ENCODE measurements at places on chromosomes 11 and 22.

- DNase-seq, result no peak
These were observed 40.9 kb downstream of the SHISAL1 start for GRCh38 chr22:44271732-44272400.

DNA sequence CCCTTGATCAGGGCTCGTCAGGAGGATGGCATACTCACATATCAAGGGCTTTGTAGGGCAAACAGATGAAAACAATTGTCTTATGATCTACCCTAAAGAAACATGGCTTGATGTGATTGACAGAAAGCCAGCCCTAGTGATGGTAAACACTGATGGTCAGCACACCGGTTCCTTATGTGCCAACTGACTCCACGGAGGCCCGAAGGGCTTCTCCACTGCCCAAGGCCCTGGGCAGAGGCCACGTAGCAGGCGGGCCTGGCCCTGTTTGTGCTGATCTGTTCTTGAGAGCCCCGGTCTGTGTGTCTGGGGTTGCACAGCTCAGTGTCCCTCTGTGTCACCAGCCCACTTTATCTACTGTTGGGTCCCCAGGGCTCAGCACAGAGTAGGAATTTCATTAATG is 115.2 kb downstream of the GRIK4 start:
- no peak for DNase-seq

DNA sequence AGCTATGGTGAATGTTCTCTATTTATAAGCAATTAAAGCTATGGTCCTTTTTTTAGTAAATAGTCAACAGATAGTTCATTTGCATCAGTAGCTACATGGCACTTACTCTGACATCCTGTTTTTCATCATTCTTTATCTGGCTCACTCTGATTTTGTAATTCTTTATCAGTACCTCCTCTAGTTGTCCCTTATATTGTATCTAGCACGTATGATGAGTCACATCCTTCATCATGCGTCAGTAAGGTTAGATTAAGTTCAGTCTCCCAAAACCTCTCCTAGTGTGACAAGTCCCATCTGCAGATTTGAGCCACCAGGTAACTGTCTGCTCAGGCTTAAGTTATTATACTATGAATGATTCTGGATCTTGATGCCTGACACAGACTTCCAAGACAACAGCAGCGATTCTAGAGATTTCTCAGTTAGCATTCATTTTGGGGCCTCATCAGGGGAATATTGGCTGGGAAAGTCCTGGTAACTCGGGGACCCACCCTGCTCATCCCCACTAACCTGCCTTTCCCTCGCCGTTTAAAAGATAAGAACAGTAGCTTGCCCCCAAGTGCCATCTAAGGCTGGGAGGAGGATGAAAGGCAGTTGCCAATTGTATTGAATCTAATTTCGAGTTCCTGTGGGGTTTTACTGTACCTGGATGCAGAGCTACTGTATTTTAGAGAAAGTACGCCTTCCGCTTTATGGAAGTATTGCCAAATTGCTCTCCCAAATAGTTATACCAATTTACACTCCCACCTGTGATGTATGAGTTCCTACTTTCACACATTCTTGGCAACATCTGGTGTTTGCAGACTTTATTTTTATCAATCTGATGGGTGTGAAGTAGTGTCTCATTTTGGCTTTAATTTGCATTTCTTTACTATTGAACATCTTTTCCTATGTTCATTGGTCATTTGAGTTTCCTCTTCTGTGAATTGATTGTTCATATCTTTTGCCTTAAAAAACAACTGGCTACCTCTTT is 55.9 kb downstream of the ZC3H12C start:
- no peak for DNase-seq

- no peak for DNase-seq
These were observed 399.2 kb downstream of the CNTN5 start for GRCh38 chr11:99419991-99420390.

DNA sequence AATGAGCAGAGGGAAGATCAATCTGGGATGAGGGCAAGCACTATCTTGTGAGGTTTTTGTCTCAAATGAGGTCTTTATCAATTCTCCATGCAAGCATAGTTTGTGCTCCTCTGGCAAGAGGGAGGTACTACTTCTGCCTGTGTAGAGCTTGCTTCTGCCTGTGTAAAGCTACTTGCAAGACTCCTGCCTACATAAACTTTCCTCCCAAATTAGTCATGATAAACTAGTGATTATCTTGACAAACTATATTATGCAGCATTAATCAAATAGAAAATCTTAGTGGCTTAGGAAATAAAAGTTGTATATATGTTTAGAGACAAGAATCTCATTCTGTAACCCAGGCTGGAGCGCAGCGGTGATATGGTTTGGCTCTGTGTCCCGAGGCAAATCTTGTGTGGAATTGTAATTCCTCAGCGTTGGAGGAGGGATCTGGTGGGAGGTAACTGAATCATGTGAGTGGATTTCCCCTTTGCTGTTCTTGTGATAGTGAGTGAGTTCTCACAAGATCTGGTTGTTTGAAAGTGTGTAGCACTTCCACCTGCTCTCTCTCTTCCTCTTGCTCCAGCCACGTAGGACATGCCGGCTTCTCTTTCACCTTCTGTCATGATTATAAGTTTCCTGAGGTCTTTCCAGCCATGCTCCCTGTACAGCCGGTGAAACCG is 8.0 kb upstream of the MMP10 start:
- DNase-seq, result no peak

- DNase-seq, result no peak
These were observed 18.8 kb downstream of the P2RY2 start for GRCh38 chr11:73236854-73237253.

All from HAP-1 (cell line).